HFFc6 (cell line): ENCODE measurements at places on chromosomes 11 and 22.

DNA sequence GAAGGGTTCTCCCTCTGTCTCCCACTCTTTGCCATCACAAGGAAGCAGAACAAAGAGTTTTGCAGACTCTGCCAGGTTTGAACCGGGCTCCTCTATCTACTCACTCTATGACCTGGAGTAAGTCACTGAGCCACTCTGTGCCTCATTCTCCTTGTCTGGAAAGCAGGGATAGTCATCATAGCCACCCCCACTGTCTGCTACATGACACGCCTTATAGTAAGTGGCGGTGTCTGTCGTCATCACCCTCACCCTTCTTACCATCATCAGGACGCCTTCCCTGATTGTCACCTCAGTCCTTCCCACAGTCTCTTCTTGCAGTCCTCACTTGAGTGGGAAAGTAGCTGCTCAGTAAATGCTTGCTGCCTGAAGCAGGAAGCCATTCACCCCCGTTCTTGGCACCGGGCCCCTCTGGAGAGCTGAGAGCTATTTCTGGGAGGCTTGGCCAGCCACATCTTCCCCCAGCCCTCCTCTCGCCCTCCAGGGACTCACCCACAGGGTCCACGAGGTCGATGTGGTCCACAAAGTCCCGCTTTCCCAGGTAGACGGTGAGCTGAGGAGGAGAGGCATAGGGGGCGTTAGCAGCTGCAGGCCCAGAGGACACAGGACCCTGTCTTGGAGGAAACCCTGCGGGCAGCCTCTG, 46.4 kb downstream of the TPBGL start:
- peak; percentile 32 for DNase-seq

- DNase-seq, result no peak
These were observed 163.3 kb downstream of the CEP164 start for GRCh38 chr11:117490911-117491310.

GRCh38 chr22:43521716-43522115, 109.9 kb downstream of the MPPED1 start:
- no peak for DNase-seq

GRCh38 chr11:19055905-19056304, 4.6 kb downstream of the MRGPRX2 start:
- DNase-seq, result no peak

- DNase-seq, result no peak
These were observed 520.7 kb upstream of the B3GAT1 start for GRCh38 chr11:134932761-134933160.

DNA sequence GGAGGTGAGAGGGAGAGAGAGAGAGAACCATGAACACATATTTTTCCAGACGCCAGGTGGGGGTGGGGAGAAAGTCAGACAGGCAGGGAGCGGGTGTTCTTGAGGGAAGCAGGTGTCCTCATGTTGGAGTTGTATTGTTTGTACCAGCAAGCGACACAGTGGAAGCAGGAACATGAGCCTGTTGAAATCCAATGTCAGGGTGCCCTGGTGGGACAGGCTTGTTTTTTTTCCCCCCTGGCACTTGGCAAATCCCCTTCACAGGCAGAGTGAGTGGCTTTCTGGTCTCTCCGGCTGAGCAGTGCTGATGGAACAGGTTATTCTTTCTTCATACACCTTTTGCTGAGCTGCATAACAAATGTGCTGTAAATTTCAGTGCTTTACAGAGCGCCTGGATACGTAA, 125.6 kb downstream of the GRIK4 start:
- DNase-seq, result no peak

GRCh38 chr11:85735876-85736460, 50.0 kb upstream of the CCDC89 start:
- no peak for DNase-seq
